ENCODE measurements at places on chromosomes 4 and X.

GRCh38 chrX:38156838-38157237 is 63.8 kb downstream of the SRPX start:
- DNase-seq, result no peak

DNA sequence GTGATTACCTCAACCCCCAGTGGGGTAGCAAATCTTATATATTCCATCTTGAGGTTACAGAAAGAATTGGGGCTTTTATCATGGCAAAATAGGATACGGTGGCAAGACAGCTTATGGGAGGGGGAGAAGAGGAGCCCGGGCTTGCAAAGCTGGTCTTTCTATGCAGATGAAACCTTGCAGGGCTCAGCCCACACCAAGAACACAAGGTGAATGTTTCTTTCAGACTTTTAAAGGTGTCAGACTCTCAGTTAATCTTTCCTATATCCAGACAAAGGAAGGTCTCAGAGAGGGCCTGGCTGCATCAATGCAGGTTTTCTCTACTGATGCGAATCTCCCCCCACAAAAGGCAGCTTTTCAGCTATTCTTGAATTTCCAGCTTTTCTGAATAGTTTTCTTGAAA is 59.9 kb upstream of the WDR17 start:
- DNase-seq, result no peak

GRCh38 chr4:149999485-150000074 is 78.7 kb upstream of the DCLK2 start:
- peak; percentile 36 for DNase-seq

- DNase-seq, result no peak
These were observed 370.6 kb downstream of the MAGEB5 start for GRCh38 chrX:26586570-26586969.

DNA sequence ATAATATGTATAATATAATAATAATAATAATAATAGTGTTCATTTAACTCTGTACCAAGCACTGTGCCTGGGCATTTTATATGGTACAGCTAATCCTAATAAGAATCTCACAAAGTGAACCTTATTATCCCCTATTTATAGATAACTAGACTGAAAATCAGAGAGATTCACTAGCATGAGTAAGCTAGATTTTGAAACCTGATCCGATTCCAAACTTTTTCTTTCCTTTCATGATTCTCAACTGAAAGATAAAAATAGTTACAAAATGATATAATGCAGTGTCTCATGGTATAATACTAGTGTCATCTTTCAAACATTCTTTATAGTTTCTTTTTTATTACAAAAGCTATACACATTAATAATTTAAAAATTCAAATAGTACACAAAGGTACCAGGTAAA is 55.9 kb upstream of the RNF128 start:
- no peak for DNase-seq
